Breast epithelium (tissue), 4 donors: ENCODE measurements at places on chromosomes 5 and 9. TPM values are rescaled to one million over a fixed set of nuclear protein-coding genes. Genes with fewer than 3 reads are reported as not detected.

Gene CD74
- 392 TPM for total RNA-seq

Gene GRPEL2
- total RNA-seq, result 16.5 TPM

Gene LMX1B
- total RNA-seq, result 20.3 TPM

DNA sequence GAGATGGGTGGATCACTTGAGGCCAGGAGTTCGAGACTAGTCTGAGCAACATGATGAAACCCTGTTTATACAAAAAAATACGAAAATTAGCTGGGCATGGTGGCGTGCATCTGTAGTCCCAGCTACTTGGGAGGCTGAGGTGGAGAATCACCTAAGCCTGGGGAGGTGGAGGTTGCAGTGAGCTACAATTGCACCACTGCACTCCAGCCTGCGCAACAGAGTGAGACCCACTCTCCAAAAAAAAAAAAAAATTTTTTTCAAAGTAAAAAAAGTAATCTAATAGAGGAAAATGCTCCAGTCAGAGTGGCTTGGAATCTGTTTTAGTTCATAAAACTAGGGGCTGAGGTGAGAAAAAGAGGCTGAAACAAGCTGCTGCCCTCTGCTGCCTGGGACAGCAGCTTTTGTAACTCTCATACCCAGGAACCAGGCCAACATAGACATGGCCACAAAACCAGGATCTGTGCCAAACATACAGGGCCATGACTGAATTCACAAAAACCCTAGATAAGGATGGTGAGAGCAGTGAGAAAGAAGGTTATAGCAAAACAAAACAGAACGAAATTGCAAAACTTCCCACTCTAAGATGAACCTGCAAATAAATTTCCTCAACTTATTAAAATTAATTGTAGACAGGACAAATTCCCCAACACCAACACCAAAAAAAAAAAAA lies 13.1 kb upstream of the DCAF12 start:
- no peak for DNase-seq

- DNase-seq, result no peak
Observed at GRCh38 chr5:137600721-137601360, 101.7 kb upstream of the SPOCK1 start.

Gene ANKRD31
- 0.66 TPM for total RNA-seq

Gene PCDHB5
- 6.4 TPM for total RNA-seq

Gene GABRG2
- total RNA-seq, result not detected

DNA sequence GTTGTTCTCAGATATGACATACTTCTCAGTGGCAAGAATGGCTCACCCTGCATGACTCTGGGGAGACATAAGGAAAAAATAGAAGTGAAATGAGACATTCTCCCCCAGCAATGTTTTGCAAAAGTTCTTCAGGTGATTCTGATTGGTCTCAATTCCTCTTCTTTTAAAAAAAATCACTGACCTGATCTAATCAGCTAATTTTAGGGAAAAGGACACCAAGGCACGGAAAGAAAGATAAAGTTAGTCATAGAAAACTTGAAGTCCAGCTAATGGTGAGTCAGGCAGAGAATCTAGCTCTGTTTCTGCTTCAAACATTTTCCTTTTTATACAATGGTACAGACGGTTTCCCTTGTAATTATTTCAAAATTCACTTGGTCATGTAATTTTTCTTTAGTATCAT lies 1018.9 kb upstream of the ARRDC3 start:
- no peak for DNase-seq

Gene HTR1A
- total RNA-seq, result not detected

Gene RAD23B
- 70.2 TPM for total RNA-seq

DNA sequence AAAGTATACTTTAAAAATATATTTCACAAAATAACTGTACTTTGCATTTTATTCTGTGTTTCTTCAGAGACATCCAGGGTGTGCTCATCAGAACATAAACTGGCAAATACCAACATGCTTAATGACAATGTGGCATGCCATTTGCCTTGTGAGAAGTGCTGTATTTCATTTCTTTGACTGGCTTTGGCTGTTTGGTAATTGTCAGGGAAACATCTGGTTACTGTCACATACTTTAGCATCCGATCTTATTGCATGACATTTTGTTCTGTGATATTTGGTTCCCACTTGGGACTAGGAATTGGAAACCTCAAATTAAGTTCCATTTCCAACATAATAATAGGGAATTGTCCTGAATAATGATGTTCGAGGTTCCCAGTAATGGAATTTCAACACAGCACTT lies 96.5 kb downstream of the FGF10 start:
- DNase-seq, result no peak

GRCh38 chr5:168360521-168361285 lies 69.3 kb downstream of the WWC1 start:
- no peak for DNase-seq

Gene CNTNAP3
- 2.6 TPM for total RNA-seq

DNA sequence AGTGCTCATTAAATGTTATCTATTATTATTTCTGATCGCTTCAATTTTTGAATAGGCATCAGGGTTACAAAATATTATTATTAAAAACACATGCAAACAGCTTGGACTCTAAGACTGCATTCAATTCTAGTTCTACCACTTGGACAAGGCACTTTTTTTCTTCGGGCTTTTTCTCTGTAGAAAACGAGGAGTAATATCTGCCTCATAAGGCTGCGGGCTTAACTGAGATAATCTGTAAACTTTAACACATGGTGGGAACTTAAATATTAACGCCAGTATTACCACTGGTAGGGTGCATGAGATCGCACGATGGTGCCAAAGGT lies 511 bp upstream of the SPDL1 start:
- no peak for DNase-seq

- no peak for DNase-seq
Observed at GRCh38 chr9:119289740-119290433, 79.3 kb downstream of the BRINP1 start.

Gene SLC4A9
- not detected for total RNA-seq

Gene IRX2
- total RNA-seq, result 19.2 TPM

GRCh38 chr9:107975426-107976010 lies 485.9 kb upstream of the KLF4 start:
- no peak for DNase-seq

Gene SUSD3
- total RNA-seq, result 45.9 TPM

DNA sequence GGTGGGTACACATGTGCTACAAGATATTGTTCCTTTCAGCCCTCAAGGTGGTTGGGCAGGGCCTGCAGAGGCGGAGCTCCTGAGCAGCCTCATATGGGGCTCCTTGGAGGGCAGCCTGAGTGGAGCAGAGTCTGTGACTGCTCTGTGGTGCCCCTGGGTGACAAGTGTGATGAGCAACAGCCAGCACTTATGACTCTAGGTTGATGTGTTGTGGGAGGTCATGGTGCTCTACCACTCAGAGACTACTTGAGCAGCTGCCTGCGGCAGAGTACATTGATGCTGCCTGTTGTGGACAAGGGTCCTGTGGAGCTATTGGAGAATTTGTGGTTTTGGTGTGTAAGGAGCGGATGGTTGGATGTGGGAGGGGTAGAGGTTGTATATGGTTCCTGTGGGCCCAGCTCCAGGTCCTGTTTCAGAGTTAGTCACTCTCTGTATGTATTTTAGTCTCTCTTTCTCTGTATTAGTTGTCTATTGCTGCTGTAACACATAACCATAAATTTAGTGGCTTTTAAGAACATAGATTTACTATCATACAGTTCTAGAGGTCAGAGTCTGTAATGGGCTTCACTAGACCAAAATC lies 141.3 kb downstream of the SREK1 start:
- no peak for DNase-seq

DNA sequence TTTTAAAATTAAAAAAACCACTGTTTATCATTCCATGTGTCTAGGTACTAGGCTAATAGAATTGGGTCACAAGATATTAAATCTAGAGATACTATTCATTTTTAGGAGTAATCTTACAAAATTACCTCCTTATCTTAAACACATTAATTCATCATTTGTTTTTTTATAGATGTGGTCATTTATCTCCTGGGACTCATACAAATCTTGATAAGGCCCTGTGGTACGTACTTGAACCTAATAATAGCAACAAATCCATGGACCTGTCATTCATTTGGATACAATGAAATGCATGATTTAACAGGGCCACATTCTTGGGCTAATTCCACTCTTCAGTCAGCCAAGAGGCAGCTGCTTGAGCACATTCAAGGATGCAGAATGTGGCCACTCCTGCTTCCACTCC lies 66.4 kb upstream of the MARCHF11 start:
- DNase-seq, result no peak

Gene PCDHGB6
- 10.8 TPM for total RNA-seq

Gene TICAM2
- 0.98 TPM for total RNA-seq

Gene IL13
- total RNA-seq, result 0.73 TPM

- no peak for DNase-seq
Observed at GRCh38 chr5:177469750-177470525, 3.5 kb downstream of the DBN1 start.

Gene SPINK9
- total RNA-seq, result not detected

- DNase-seq, result no peak
Observed at GRCh38 chr5:169511708-169512107, 71.9 kb upstream of the SPDL1 start.

Gene FYB1
- 17.9 TPM for total RNA-seq

- no peak for DNase-seq
Observed at GRCh38 chr9:97874624-97875023, 21.6 kb downstream of the FOXE1 start.

DNA sequence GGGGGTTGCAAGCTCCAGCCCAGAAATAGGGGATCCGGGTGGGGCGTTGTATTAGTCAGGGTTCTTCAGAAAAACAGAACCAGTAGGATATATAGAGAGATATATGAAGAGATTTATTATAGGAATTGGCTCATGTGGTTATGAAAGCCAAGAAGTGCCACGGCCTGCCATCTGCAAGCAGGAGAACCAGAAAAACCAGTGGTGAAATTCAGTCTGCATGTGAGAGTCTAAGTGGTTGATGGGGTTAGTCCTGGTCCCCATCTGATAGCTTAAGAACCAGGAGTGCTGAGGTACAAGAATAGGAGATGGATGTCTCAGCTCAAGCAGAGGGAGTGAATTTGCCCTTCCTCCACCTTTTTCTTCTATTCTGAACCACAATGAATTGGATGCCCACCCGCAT lies 123.4 kb upstream of the APC start:
- no peak for DNase-seq

Gene C9
- total RNA-seq, result not detected

- no peak for DNase-seq
Observed at GRCh38 chr9:107409581-107410389, 79.8 kb downstream of the KLF4 start.

- DNase-seq, result no peak
Observed at GRCh38 chr5:138448070-138448469, 9.2 kb downstream of the REEP2 start.

DNA sequence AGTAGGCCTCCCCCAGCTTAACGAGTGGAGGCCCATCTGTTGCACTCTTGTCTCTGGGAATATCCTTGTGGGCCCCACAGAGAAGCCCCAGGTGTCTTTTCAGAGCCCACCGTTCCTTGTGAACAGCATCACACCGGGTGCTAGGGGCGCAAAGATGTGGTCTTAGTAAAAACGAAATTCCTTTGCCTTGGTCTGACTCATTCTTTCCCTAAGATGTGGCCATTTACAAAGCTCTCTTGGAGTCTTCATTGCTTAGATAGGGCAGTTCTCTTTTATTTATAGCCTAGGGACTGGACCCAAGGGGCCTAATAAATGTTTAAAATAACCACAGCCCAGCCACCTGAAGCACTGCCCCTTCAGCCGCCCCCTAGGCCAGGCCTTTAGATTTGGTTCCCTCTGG lies 52.8 kb upstream of the RPL26L1 start:
- no peak for DNase-seq

DNA sequence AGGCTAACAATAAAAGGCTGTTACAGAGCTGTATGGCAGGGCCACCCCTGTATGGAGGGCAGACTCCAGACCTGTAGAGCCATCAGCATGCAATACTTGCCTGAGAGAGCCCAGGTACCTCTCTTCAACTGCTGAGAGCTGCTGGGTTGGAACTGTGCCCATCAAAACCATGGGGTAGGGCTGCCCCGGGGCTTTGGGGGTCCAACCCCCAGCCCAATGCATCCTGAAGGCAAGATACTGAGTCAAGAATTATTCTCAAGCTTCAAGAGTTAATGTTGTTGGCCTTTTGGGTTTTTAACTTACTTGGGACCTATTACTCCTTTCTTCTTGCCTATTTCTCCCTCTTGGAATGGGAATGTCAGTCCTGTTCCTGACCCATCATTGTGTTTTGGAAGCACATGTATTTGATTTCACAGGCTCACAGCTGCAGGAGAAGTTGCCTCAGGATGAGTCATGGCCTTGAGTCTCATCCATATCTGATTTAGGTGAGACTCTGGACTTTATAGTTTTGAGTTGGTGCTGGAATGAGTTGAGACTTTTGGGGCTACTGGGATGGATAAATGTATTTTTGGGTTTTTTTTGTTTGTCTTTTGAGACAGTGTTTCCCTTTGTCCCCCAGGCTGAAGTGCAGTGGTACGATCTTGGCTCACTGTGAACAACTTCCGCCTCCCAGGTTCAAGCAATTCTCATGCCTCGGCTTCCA lies 21.0 kb upstream of the CDK7 start:
- no peak for DNase-seq

- DNase-seq, result peak; percentile 85
Observed at GRCh38 chr5:172855597-172856292, 21.7 kb downstream of the ERGIC1 start.

Gene LAMC3
- 7.8 TPM for total RNA-seq

Gene FBP1
- total RNA-seq, result 41.1 TPM

- DNase-seq, result no peak
Observed at GRCh38 chr5:141003791-141004611, 37.7 kb downstream of the PCDHAC2 start.
